GM23248 (cell line): ENCODE measurements at places on chromosomes 3 and 15.

GRCh38 chr3:153023896-153024295 is 138.1 kb upstream of the RAP2B start:
- DNase-seq = no peak

GRCh38 chr3:65128346-65128745 is 440.5 kb upstream of the ADAMTS9 start:
- DNase-seq = no peak

DNA sequence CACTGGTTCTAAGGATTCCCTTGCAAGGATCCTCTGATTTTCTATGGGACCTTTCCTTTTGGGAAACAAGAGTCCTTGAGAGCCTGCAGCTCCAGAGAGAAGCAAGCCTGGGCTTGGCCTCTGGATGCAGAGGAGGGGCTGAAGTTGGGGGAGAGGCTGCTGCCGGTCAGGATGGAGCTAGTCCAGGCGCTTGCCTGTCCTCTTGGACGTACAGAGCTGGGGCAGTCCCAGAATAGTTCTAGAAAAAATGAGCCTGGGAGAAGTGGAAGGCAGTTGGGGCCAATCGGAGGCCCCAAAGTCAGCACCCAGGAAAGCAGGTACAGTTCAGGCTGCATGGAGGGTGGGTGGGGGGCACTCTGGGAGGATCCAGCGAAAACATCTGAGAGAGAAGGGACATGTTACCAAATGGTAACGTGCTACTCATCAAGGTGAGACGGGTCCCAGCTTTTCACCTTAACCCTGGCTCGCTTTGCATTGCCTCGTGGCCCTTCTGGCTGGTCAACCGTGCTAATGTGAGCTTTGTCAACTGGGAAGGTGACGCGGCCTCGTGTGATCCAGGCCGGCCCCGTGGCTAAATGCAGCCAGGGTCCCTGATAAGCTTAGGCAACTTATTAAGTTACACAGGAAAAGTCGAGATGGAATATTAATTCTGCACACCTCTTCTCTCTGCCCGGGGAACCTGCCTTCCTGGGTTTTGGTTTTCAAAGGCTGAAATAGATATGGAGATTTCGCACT is 38.7 kb upstream of the MAGEF1 start:
- no peak for DNase-seq

GRCh38 chr3:160464321-160464720 is 14.7 kb upstream of the TRIM59 start:
- DNase-seq = no peak

GRCh38 chr3:100082714-100083113 is 31.6 kb downstream of the FILIP1L start:
- no peak for DNase-seq

- DNase-seq = no peak
These were observed 1.1 kb downstream of the NOX5 start for GRCh38 chr15:69015591-69015990.

DNA sequence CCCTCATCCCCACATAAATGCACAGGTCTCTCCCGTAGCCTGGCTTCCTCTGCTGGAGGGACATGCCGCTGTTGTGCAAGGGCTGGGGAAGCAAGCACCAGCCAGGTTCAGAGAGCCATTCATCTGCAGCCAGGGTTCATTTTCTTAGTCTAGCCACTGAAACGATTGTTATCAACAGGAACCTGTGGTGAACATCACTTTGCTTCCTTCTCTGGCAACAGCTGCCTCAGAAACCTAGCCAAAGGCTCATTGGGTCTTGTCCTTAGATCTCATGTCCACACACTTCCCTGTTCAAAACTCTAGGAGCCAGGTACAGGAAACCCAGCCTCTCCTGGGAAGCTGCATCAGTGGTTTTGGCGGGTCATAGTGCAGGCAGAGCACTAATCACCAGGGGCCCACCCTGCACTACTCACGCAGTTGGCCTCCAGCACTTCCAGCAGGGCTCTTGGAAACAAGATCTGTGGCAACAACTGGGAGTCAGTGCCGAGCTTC is 47.0 kb downstream of the OXNAD1 start:
- DNase-seq = peak; percentile 89

DNA sequence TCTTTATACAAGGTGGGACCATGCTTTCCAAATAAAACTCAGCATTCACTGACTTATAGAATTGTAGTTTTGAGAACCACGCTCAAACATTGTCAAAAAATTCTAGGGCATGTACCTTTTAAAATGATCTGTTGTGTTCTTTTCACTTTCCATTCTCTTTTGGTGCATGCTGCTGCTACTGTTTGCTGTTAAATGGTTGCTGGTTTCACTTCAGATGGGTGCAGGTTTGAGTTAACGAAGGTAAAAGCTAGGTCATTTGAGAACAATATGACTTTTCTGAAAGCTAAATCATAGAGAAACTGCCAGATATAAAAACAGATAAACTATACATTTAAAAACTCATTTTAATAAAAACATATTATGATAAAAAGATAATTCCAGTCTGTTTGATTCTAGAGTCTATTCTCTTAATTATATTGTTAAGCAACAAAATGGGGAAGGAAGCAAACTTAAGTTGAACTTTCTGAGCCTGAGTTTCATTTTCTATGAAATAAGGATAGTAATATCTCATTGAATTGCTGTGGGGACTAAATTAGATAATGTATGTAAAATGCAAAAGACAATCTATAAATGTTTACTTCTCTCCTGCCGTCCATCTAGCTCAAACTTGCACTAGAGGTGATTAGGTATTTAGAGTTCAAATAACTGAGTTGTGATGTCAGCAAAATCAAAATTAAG is 82.4 kb downstream of the OXSM start:
- DNase-seq = no peak

GRCh38 chr15:42914728-42915497 is 5.7 kb downstream of the TTBK2 start:
- DNase-seq = no peak

DNA sequence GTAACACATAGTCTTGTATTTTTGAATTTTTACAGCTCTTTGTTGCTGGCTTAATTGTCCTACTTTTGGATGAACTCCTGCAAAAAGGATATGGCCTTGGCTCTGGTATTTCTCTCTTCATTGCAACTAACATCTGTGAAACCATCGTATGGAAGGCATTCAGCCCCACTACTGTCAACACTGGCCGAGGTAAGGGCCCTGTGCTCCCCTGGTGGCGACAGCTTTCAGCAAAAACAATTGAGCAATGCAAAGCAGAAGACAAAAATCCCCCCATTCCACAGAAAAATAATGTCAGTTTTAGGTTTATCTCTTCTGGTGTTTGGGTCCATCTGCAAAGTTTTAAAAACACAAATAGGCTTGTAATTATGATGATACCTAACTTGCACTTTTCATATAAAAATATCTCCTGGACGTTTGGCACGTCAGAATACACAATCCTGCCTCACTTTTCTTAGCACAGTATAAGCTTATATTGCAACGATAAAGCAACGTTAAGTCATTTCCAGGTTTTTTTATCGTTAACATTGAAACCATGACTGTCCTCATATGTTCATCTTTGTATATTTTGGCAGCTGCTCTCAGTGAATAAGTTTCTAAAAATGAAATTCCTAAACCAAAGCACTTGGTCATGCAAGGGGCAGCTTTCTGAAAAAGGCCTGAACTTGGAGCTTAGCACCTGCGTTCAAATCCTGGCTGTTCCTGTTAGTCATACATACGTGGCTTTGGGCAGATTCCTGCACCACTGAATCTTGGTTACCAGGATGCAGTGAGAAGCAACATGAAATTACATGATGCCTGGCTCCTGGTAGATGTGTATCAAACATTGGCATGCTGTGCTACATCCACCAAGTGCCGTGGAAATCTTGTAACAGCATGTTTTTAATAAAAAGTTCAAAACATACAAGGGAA is 8.5 kb downstream of the SEC61A1 start:
- peak; percentile 98 for DNase-seq

- no peak for DNase-seq
These were observed 74.3 kb downstream of the SIDT1 start for GRCh38 chr3:113606539-113607218.

DNA sequence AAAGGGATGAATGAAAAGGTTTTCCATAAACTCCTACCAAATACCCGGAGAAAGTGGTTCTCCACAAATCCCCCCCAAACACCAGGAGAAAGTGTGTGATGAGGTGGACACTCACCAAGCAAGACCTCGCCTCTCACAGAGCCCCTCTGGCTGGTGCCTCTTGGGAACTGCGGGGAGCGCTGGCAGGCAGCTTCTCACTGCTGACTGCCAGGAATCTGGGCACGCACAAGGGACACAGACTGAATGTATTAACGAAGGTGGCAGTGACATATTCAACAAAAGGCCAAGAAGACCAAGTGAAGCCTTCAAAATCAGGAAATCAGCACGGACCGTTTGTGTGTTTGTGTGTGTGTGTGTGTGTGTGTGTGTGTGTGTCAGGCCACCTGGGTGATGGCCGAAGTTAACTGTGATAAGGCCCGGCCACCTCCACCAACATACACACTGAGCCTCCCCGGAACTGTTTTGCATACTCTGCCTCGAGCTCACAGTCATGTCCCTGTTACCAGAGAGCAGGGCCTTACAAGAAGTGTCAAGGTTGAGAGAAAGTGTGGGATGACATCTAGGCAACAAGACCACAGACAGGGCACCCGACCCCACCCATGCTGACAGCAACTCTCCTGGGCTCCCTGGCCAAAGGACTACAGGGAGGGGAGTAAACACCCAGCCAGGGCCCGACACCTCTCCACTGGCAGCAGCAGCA is 18.0 kb downstream of the ATP10A start:
- no peak for DNase-seq

DNA sequence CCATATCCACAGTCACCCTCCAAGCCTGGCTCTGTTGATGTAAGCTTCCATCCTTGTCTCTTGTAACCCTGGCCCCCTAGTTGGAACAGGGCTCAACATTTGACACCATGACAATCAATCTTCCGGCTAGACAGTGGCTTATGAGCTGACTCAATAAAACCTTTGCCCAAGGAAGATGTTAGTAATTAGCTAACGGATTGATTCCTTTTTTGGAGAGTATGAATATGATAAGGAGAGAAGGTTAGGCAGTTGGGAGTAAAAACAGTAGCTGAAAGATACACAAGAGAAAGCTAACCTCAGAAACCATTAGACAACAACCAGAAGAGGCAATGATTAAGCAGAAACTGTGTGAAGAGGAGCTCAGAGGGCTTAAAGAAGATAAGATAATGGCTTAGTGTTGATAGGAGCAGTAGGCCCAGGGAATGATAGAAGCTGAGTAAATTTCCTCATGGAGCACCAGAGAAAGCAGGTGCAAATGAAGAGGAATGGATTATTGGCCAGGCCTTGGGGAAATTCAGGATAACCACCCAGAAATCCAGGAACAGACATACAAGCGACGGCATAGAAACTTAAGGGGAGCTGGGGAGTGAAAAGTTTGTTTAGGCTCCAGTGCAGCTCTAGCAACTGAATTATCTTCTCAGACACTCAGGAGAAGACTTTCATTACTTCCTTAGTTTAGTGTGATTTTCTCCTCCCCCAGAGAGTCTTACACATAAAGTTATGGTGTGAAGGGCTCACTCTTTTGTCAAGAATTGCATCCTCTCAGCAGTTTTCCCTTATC is 7.8 kb upstream of the RFX7 start:
- DNase-seq = no peak

DNA sequence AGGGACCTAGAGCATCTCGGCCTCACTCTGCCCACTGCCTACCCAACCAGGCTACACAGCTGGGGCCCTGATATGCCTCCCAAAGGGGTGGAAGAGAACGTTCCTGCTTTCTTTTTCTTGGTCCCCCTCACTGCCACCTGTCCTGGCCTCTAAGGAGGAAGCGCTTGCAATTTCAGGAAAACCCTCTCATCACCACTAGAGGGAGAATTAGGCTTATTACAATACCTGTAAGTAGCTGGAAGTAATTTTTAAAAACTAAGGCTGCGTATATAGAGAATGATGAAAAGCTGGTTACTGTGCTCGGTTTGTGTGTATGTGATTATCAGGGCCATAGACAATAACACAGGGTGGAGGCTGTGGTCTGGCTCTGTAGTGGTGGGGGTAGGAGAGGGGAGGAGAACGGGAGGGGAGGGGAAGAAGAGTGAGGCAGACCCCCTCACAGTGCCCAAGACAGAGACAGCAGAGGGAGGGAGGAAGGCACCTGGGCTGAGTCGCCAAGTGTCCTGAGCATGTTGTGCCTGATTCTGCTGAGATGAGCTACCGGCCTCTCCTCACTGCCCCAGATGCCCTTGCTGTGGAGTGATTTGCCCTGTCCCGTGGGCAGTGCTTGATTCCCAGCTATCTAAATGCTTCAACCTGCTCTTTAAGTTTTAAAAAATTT is 3.3 kb downstream of the GABRG3 start:
- peak; percentile 37 for DNase-seq

DNA sequence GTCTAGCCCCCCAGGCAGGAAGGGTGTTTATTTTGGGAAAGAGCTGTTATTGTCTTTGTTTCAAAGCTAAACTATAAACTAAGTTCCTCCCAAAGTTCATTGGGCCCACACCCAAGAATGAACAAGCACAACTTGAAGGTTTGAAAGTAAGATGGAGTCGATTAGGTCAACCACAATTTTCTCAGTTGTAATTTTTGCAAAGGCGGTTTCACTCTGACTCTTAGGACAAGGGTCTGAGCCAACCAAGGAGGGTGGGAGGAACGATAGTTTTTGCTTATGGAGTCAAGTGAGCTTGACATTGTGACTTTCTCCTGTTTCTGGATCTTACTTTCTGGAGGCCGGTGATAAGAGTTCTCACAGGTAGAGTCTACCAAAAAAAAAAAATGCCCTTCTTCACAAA is 5.8 kb upstream of the ZNF770 start:
- DNase-seq = no peak

DNA sequence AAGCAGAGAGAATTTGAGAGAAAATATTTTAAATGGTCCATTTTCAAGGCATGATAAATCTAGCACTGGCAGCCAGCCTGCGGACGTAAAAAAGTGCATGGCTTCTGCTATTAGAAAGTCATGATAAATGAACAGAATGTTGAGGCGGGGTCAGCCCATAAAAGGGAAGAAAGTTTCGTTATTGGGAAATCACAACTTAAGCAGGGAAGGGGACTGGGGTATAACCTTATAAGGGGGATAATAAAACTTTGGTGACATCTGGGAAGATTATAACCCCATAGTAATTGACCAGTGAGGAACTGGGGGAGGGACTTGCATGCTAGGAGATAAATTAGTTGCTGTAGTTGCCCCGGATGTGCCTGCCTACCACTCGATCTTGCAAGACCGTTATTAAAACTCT is 88.4 kb upstream of the PLSCR4 start:
- no peak for DNase-seq

DNA sequence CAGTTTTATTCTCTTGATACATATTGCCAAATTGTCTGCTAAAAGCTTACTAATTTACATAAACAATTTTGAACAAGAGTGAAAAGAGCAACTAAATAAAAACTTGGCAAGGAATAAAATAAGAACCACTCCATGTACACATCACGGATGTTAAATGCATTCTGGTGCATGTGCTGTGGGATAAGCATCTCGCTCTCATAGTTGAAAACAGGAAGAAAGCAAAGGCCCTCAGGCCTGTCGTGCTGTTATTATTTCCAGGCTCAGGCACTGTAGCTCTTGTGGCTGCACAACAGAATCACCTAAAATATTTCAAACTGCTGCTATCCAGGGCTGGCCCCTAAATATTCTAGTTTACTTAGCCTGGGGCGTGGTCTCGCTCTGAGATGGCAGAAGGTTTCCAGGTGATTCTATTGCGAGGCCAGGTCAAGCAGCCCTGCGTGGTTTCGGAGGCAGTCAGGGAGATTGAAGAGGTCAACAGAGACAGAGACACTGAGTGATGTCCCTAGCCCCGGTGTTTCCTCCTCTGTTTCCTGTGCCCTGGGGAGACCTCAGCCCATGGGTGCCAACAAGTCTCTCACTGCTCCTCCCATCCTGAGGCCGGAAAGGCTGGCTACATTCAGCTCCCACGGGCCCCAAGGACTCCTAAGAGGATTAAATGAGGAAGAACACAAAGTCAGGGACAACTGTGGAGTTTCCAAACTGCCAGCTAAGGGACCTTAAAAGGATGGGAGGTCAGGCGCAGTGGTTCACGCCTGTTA is 18.2 kb upstream of the PDIA5 start:
- DNase-seq = no peak
